ENCODE measurements at places on chromosomes 7 and 10.

DNA sequence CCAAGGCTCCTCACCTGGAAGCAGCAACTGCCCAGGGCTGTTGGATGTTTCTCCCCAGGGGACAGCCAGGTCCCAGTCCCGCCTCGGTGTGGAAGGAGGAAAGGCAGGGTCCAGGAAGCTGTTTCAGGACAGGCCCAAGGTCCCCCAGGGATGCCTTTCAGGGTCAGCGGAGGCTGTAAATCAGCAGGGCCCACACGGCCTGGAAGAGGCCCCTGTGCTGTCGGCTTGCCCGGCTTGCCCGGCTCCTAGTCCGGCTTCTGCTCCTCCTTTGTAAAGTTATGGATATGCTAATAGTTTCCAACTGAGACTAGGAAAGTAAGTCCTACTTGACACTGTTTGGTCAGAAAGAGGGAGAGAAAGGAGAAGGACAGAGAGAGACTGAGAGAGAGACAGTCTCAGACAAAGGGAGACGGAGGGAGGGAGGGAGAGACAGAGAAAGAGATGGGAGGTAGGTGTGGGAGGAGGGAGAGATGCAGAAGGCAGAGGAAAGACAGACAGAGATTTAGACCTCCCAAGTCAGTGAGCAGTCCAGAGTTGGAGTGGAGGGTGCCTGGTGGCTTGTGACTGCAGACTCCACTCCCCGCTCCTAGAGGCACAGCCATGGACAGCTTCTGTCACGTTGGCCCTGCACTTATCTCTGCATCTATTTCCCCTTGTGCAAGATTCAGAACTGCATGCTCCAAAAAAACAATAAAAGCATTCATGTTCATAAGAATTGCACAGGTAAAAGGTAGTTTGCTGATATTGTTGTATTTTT is 10.5 kb downstream of the IKZF1 start:
- H3K4me1 ChIP-seq, result no peaks in the 10 kb centered on the region
- DNase-seq, result no peak
- H3K36me3 ChIP-seq, result no peaks in the 10 kb centered on the region

DNA sequence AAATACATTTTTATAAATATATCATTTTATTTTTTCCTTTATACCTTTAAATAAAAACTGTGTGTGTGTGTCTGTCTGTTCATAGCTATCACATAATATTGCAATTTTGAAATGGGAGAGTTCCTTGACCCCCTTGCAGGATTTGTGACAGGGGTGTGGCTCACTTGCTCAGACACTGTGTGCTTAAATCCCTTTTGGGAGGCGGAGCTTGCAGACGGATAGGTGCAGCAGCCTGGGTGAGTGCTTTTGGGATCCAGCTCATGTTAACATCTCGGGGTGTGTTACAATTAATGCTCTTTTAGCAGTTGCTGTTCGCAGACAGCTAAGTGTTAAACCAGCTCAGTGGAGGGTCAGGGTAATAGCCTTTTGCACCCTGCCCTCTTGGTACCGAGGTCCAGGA is 459.8 kb downstream of the IPMK start:
- DNase-seq, result no peak
- H3K27me3 ChIP-seq, result no peaks in the 10 kb centered on the region
- H3K4me1 ChIP-seq, result peaks cover 12% of the 10 kb centered on the region
- no peak overlapping the region for H3K4me3 ChIP-seq

- H3K4me1 ChIP-seq, result no peaks in the 10 kb centered on the region
- H3K4me3 ChIP-seq, result no peak overlapping the region
- no peak overlapping the region for H3K27ac ChIP-seq
- H3K36me3 ChIP-seq, result no peaks in the 10 kb centered on the region
- no peak for DNase-seq
Measured at GRCh38 chr10:420154-421121, 269.0 kb downstream of the DIP2C start.

- no peak for DNase-seq
- H3K27ac ChIP-seq, result no peak overlapping the region
- no peak overlapping the region for H3K4me3 ChIP-seq
- no peaks in the 10 kb centered on the region for H3K27me3 ChIP-seq
- no peaks in the 10 kb centered on the region for H3K36me3 ChIP-seq
Measured at GRCh38 chr10:108378779-108379178, 1214.3 kb upstream of the SORCS1 start.

DNA sequence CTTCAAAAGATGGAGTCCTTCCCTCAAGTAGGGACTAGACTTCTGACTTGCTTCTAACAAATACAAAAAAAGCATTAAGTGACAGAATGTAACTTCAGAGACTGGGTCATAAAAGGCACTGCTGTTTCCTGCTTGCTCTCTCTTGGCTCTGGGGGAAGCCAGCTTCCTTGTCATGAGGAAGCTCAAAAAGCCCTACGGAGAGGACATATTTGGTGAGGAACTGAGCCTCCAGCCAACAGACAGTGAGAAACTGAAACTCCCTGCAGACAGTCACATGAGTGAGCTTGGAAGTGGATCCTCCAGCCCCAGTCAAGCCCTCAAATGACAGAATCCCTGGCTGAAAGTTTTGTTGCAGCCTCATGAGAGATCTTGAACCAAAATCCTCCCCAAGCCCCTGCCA is 26.3 kb upstream of the SLC35G1 start:
- no peak overlapping the region for H3K27ac ChIP-seq
- no peaks in the 10 kb centered on the region for H3K36me3 ChIP-seq
- no peaks in the 10 kb centered on the region for H3K4me1 ChIP-seq
- H3K4me3 ChIP-seq, result no peak overlapping the region
